ENCODE measurements at places on chromosomes 4 and X.

- DNase-seq, result peak; percentile 64
Measured at GRCh38 chrX:130539721-130540321, 138.0 kb downstream of the RBMX2 start.

GRCh38 chr4:92825256-92825655 is 521.5 kb downstream of the GRID2 start:
- no peak for DNase-seq

DNA sequence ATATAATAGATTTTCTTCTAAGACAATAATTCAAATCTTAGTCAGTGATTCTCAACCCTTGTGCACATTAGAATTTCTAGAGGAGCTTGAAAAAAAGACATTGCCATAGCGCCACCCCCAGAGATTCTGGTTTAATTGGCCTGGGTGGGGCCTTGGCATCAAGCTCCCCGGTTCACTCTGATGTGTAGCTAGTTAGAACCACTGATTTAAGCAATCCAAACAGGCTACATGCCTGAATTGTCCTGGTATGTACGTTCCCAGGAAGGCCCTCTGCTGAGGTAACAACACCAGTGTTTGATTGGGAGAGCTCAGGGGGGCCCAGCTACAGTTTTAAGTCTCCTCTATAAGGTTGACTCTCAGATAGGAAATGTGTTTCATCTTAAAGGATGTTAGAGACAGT is 1.3 kb upstream of the ATP10D start:
- no peak for DNase-seq

DNA sequence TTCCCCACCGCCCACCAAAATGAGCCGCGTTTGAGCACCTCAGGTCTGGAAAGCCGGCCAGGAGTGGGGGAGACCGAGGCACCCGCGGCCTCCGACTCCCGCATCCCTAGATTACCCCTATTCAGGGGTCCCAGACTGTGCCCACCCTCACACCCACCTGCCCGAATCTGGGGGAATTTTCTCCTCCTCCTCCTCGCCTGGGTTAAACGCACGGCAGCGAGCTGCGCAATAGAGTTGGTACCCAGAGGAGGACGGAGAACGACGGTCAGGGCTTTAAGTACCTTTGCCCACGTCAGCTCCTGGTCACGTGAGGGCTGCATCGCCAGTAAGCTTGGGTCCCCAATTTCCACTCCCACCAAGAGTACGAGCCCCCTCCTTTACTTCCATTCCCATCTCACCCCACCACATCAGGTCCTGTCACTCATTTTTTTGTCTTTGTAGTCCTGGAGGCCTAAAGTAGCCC is at the start of gene ARMCX2:
Gene ARMCX2 (minus strand): TSS at position 250 of the 463 bp plus-strand sequence. CDS start 2,262 bp downstream, outside the sequence.
- DNase-seq, result peak; percentile 76

DNA sequence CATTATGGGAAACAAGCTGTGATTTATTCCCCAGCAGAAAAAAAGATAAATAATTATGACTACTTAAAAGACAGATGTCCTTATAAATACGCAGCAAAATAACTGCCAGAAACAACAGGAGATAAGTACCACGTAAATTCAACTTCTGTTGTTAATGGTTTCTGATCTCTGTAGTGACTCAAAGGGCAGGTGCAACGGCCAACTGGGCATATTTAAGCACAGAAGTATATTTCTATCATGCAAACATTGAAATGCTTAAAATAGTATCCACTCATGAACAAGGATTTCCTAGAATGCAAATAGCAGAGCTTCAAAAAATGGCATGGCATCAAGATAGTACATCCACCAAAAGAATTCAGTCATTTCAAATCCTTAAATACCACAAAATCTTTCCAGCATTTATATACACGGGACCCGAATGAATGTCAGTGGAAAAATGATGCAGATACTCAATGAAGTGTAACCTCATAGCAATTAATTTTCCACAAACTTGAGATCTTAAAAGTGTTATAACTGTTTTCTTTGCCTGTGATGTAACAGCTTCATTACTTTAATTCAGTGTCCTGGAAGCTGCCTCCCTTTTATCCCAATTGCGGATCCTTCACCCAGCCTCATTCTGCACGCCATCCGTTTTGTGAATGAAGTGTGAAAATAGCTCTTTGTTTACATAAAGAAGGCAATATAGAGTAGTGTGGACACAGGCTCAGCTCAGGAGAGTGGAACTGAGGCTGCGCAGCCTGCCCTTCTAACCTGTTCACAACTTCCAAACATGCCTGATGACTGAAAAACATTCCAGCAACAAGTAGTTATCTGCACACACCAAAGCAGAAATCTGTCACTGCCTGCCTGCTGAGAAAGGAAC is 10.2 kb downstream of the PDGFC start:
- no peak for DNase-seq

DNA sequence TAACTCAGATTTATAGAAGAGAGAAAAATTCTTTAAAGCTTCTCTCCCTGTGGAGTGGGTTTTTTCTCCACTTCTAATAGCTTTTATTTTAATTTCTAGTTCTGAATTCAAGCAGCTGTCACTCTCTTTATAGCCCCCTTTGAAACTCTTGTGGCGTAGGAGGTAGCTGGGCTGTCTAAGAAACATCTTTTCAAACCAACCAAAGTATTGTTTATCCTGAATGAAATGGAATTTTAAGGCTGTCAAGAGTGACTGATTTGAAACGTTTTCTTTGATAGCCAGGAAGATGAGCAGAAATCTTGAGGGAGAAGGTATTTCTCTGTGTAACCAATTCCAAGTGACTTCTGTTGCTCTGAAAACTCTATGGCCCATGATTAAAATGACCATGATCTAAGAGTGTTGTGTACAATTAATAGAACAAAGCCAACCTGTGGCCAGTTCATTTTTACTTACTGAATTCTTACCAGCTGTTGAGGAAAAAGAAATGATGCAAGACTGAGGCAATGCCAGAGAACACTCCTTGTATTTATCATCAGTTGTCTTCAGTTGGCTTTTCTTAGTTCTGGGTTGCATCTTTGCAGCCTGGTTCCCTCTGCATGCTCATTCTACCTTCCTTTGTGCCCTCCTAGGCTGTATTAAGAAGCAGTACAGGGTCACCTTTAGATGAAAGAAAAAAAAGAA is 298.4 kb downstream of the ARHGAP10 start:
- no peak for DNase-seq

DNA sequence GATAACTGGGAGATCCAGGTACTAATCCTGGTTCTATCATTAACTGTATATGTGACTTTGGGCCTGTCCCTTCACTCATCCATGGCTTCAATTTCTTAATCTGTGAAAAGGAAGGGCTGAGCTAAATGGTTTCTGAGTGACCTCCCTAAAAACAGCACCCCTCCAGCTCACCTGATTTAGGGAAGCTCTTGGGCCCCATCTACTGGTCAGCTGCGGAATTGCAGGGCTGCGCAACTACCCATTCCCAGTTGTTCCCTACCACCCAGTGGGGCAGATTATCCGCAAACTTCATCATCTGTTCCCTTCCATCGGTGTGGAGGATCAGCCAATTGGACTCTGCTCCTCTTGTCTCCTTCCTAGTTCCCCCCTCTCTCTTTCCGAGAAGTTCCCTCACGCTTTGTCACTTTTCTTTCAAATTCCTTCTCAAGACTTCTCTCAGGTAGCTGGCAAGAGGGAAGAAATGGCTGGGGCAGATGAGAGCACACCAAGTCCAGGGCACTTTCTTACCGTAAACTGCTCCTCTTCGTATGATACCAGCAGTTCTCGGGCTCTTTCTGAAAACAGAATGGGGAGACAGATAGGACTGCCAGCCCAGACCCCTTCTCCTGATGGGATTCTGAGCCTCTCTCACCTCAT is 5.8 kb downstream of the LAS1L start:
- DNase-seq, result peak; percentile 68

DNA sequence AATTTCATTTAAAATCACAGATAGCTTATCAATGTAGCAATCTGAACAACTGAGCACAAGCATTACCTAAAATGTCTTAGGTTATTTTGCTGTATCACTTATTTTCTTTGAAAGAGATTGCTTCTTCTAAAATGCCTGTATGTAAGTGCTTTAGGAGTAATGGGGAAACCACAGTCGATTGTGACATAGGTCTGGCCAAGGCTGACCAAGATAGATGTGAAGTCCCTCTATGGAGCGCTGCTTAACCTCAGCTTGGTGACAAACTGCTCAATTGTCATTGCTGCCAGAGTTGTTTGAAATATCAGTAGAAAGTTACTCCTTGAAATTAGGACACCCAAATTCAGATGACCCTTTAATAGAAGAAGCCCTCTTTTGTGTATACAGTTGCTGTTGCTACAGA is 401.9 kb upstream of the NDST4 start:
- no peak for DNase-seq

DNA sequence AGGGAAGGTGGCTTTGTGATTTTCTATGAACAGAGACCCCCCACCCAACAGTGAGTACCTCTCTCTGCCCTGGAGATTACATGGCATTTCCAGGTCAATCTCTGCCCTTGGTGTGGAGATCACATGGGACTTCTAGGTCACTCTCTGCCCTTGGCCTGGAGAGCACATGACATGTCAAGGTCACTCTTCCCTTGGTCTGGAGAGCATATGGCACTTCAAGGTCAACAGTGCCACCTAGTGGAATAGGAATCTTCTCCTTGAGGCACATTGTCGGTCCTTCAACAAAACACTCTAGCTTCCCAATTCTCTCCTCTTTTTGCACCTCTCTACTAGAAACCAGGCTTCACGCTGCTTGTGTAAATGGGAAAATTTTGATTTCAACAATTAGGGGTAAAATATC is 66.2 kb upstream of the TACR3 start:
- peak; percentile 21 for DNase-seq

Data from eye (tissue), 1 donor.